ENCODE measurements at places on chromosomes 5 and 9. TPM values are rescaled to one million over a fixed set of nuclear protein-coding genes. Genes with fewer than 3 reads are reported as not detected.

GRCh38 chr9:8558176-8558575 lies 758.6 kb upstream of the DMAC1 start:
- DNase-seq: no peak

Gene ANKRD18B
- total RNA-seq: 21.3 TPM

Gene PCDHGA6
- 5.8 TPM for total RNA-seq

- DNase-seq: no peak
Observed at GRCh38 chr5:96537386-96537785, 104.3 kb upstream of the PCSK1 start.

DNA sequence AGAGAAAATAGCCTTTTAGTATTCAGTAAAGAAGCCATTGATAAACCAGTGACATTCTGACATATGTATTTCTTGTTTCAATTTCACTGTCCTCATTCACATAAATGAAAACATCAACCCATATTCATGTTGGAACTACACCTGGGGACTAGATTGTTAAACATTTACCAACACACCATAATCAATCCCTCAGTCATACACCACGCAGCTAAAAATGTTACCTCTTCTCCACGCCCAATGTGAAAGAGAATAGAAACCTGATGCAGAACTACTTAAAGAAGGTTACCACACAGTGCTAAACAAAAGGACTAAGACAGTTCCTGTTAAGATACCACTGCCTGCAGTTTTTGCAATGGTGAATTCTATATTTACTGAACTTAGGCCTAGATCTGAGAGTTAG lies 518.9 kb downstream of the PRELID2 start:
- no peak for DNase-seq

GRCh38 chr9:19174127-19174912 lies 47.0 kb upstream of the PLIN2 start:
- peak; percentile 84 for DNase-seq

DNA sequence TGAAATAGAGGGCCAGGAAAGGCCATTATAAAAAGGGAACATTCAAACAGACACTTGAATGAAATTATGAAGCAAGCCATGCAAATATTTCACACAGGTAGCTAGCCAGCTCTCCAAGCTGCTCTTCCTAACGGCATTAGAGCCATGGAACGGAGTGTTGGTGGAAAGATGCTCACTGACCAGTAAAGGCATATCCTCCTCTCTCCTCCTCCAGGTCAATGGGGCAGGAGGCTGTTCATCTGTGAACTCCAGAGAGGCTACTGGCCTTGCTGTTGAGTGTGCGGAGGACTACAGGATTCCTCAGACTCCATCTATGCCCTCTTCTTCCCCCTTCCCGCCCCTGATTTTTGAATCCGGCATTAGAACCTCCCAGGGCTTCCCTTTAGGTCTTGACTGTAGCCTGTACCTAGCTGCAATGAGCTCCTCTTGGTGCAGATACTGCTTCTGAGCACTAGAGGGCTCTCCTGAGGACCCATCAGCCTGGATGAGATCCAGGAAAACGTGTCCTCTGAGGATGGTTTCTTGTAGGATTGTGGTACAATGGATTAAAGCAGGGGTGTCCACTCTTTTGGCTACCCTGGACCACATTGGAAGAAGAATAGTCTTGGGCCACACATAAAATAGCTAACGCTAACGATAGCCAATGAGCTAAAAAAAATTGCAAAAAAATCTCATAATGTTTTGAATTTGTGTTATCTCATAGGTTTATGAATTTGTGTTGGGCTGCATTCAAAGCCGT lies 162.2 kb downstream of the SREK1 start:
- no peak for DNase-seq

Gene FSTL4
- total RNA-seq: 5.9 TPM

- DNase-seq: no peak
Observed at GRCh38 chr5:57658018-57658417, 175.4 kb upstream of the ACTBL2 start.

- DNase-seq: no peak
Observed at GRCh38 chr5:166166071-166166470, 2125.4 kb upstream of the WWC1 start.

GRCh38 chr9:117772960-117773359 lies 68.8 kb downstream of the TLR4 start:
- DNase-seq: no peak

Gene INPP5E
- total RNA-seq: 9.8 TPM

DNA sequence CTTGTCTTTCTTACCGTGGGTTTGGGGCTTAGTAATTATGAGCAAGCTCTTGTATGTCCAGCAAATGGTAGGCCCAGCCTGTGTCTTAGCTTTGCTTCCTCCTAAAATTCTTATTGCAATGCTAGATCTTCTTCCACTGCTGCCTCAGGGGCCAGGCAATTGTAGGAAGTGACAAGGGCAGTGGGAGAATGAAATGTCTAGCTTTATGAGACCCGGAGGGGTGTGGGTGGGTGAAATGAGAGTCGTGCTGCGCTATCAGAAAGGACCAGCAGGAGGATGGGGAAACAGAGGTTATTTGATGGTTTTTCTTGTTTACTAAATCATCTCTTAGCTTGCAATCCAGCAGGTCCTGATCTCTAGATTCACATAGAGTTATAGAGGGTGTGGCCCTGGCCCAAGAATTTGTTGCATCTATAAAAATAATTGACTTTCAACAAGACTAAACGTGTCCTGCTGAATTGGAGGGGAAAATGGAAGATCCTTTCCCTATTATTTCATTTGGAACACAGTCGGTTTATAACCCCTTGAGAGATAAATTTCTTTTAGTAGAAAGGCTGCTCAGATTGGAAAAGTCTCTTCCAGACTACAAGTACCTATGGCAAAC lies 43.7 kb downstream of the ZNF366 start:
- DNase-seq: no peak

- no peak for DNase-seq
Observed at GRCh38 chr5:107605596-107606125, 65.1 kb downstream of the EFNA5 start.

GRCh38 chr5:150441813-150442698 lies 7.5 kb downstream of the RPS14 start:
- DNase-seq: no peak

- peak; percentile 65 for DNase-seq
Observed at GRCh38 chr5:31935496-31936369, 238.4 kb downstream of the GOLPH3 start.

Gene RAD17
- total RNA-seq: 13.3 TPM

Gene LTC4S
- total RNA-seq: 7.9 TPM

Gene ZFR
- 55.2 TPM for total RNA-seq

Gene HMMR
- total RNA-seq: 7.9 TPM

DNA sequence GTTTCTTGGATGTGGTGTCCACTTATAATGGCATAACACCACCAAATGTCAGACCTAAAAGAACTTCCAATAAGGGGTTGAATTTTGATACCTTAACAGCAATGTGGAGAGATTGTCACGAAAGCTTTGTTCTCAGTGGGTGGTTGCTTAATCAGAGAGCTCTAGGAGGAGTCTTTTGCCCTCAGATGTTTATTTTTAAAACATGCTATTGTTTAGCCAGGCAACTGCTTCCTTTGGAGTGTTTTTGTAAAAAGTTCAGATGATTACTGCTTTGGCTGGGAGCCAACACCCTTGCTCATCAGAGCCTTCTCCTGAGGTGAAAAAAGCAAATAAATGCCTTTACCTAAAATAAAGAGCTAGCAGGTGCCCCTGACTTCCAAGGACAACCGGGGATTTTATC lies 65.0 kb downstream of the SLC1A1 start:
- no peak for DNase-seq

Gene PLAC8L1
- total RNA-seq: not detected

Gene SYNPO
- 3.3 TPM for total RNA-seq

Gene PROB1
- total RNA-seq: 0.30 TPM

GRCh38 chr5:150636391-150637244 lies 3.8 kb upstream of the SYNPO start:
- DNase-seq: no peak

DNA sequence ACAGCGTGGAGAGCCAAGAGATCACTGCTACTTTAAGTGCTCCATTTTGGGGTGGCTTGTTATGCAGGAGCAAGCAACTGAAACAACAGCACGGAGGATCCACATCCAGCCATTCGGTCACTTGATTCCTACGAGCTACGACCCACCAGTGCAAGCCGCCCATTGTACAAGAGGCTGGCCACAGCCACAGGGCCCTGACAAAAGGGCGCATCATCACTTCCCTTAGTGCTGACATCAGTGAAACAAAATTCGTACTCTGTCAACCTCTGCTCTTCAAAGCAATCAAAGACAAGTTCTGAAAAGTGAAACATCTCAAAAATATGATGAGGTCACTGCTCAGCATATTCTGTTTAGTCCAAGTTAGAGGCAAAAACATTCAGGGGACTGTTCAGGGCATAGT lies 168.4 kb downstream of the GADD45G start:
- DNase-seq: peak; percentile 19

DNA sequence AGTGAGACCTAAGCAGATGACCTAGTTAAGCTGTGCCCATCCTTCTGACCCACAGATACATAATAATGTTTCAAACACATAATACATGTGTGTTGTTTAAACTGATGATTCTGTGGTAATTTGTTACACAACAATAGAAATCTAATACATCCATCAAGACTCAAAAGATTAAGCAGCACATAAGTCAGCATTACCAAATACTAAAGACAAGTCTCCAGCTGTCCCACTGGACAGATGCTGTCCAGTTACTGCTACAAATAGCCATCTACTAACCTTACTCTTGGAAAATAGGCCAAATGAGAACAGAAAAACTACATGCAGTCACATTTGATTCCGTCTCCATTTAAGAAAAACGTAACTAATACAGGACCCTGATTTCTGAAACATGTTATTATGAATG lies 10.8 kb downstream of the TRMO start:
- no peak for DNase-seq

Gene IL3
- not detected for total RNA-seq

Gene CA9
- total RNA-seq: 5.7 TPM

GRCh38 chr5:139481122-139481533 lies 1.4 kb downstream of the STING1 start:
- no peak for DNase-seq

DNA sequence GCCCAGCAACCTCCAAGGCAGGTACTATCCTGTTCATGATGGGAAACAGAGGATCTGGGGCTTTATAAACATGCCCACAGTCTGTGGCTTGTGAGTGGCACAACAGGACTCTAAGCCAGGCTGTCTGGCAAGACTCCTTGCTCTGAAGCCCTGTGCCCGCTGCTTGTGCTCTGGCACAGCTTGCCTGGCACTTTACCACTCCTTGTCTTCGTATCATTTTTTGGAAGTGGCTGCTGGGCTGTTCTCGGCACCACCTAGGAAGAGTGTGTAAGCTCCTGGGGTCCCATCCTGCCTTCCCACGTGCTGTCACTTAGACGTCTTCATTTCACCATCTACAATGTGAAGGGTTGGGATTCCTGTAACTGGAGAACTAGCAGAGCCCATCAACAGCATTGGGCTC lies 59.3 kb upstream of the GLRX start:
- no peak for DNase-seq

DNA sequence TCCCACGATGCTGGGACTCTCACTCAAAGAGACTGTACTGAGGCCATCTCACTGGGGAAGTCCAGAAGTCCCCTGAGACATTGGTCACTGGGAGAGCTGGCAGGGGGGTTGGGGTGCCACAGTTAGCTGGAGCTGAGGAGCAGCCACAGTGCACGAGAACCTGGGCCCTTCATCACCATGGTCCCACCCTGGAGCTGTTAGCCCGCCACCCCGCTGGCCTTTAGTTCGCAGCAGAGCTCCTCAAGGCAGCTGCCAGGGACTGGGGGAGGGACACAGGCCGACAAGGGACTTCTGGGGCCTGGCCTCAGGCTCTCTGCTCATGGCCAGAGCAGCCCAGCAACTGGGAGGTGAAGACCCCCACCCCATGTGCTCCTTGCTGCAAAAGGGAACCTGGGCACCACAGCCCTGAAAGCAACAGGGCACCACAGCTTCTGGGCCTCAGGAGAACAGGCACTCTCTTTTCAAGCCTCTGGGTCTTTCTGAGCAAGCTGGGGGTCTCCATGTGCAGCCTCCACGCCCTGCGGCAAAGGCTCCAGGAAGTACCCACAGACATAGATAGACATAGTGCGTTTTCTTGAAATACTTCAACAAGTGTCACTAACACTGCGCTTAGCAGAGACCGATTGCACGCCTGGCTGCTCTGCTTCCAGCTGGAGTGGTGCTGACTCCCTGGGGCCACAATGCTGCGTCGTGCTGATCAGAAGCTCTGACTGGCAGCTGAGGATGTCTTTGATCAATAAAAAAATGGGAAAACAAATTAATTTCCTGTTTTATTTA lies 46.0 kb downstream of the VAV2 start:
- no peak for DNase-seq

DNA sequence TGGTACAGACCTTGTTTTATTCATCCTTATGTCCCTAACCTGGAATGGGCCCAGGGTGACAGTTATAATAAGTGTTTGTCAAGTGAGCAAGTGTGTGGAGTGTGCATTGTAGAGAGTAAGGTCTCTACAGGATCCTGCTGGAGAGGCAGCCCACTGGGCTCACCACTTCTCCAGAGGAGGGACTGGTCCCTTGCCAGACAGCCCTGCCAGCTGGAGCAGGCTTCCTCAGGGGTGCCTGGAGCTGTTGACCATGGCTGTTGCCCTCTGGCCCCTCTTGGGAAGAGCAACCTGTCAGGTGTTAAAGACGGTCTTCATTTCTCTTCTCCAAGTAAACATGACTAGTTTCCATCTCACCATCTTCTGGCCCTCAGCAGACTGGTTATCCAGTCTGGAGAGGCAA lies 20.0 kb downstream of the IRF1 start:
- DNase-seq: peak; percentile 48

- DNase-seq: no peak
Observed at GRCh38 chr9:71793386-71794105, 25.2 kb upstream of the CEMIP2 start.

- DNase-seq: no peak
Observed at GRCh38 chr5:176184608-176185132, 53.6 kb upstream of the SIMC1 start.

- DNase-seq: no peak
Observed at GRCh38 chr5:178637356-178638074, 10.7 kb upstream of the CLK4 start.

Gene LAMC3
- total RNA-seq: 16.9 TPM

- no peak for DNase-seq
Observed at GRCh38 chr5:123094919-123095797, 6.1 kb downstream of the PRDM6 start.

- DNase-seq: no peak
Observed at GRCh38 chr5:112121258-112121657, 297.8 kb downstream of the EPB41L4A start.

DNA sequence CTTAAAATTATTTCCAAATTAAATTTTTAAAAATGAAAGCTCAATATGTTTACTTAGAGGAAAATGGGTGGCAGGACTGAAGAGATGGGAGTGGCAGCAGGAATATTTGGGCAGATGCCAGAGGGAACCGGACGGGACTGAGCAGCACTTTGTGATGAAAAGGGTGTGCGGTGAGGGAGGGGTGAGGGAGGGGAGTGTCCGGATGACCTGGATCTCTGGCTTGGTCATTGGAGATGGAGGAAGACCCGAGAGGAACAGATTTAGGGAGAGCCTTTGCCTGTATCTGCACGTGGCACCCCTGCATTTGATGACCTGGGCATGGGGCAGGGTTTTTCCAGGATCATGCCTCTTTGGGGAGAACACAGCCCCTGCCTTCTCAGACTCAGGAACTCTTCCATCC lies 201.1 kb upstream of the MVB12B start:
- no peak for DNase-seq

All from suprapubic skin (tissue), 4 donors.